ENCODE measurements at places on chromosomes 12 and 14.

DNA sequence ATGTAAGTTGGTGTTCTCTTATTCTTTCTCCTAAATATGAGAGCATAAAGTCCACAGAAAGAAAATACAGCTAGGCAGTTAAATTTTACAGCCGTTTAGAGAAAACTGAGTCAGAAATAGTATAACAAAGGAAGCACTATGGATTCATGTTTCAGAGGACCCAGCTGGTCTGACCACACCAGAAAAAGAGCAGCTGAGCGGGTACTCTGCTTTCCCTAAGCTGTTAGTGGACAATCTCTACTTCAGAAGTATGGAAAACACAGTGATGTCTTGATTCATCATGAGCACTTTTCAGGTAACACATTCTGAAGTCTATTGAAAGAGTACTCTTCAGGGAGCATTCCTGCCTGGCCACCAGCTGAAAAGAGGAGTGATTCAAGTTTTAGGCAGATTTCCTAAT, 12.4 kb downstream of the PPM1H start:
- no peak for DNase-seq

DNA sequence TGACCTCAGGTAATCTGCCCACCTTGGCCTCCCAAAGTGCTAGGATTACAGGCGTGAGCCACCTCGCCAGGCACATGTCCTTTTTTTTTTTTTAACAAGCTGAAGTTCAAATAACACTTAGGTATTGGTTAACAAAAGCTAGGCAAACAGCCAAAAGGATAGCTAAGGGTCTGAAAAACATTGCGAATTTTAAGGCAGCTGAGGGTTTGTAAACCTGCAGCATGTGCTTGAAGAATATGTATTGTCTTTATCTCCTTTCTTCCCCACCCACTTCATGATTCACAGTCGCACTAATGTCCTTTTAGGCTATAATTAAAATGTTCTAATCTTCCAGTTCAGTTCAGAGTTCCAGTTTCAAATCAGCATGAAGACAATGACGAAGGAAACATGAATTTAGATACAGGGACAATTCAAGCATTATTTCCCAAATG, 30.1 kb upstream of the CERS5 start:
- DNase-seq: no peak

DNA sequence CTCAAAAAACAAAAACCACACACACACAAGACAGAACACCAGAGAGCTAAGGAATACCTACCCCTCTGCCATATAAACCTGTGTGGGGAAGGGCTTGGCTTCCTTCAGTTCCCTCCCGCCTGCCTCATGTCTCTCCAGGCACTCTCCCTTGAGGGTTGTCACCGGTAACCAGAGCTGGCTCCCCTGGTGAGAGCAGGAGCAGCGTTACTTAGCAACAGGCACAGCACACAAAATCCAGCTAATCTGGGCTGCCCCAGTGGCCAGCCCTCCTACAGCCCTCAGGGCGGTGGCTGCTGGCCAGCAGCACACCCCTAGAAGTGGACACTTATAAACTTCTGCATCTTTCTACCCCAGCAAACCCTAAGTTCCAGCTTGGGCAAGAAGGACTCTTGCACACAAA, 21.6 kb upstream of the NR4A1 start:
- no peak for DNase-seq

GRCh38 chr12:31034372-31034771, 39.3 kb upstream of the DDX11 start:
- DNase-seq: no peak

- no peak for DNase-seq
Observed at GRCh38 chr12:78157199-78157598, 326.5 kb downstream of the NAV3 start.

DNA sequence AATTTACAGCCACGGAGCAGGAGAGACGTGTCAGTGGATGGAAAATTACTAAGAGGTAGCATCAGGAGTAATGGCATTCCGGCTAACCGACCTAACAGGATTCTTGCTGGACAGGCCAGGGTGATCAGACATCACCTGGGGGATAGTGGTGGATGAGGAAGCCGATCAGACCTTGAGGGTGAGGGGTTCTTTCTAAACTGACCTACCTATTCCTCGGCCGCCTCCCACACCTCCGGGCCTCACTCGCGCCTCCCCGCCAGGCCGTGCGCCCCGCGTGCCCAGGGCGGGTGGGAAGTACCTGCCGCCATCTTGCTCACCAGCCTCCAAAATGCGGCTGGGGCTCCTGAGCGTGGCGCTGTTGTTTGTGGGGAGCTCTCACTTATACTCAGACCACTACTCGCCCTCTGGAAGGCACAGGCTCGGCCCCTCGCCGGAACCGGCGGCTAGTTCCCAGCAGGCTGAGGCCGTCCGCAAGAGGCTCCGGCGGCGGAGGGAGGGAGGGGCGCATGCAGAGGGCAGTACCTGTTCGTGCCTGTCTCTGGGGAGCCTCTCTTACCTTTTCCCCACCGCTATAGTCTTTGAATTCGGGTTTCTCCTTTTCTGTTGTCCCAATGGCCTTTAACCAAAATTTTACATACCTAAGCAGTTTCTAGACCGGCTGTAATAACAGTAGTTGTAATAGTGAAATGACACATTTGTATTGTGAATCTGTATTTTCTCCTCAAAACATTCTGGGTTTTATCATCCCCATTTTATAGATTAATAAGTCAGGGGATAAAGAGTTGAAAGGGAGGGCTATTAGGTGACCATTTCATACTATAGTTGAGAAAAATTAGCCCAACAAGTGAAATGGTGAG, at the start of gene TMPRSS12:
TSS of gene TMPRSS12 (plus strand) at position 290 of the 857 bp plus-strand sequence. CDS start at position 329, 39 bp downstream.
- DNase-seq: no peak

- no peak for DNase-seq
Observed at GRCh38 chr14:31961896-31962295, 115.2 kb upstream of the ARHGAP5 start.

DNA sequence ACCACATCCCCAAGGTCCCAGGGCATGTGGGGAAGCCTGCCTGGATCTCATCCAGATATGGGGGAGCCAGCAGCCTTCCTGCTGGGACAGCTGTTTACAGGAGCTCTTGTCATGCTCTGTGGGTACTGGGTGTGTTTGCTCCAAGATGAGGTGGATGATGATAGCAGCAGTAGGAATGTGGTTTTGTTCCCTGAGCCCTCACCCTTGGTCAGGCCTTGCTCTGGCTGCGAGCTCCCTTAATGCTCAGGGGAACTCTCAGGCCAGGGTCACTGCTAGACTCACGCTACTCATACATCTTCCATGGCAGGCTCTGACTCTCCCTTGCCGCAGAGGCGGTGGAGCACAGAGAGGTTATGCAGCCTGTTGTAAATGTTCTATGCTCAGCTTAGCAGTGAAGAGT, 990.3 kb downstream of the AACS start:
- no peak for DNase-seq

- no peak for DNase-seq
Observed at GRCh38 chr14:74902941-74903705, 19.9 kb downstream of the RPS6KL1 start.

DNA sequence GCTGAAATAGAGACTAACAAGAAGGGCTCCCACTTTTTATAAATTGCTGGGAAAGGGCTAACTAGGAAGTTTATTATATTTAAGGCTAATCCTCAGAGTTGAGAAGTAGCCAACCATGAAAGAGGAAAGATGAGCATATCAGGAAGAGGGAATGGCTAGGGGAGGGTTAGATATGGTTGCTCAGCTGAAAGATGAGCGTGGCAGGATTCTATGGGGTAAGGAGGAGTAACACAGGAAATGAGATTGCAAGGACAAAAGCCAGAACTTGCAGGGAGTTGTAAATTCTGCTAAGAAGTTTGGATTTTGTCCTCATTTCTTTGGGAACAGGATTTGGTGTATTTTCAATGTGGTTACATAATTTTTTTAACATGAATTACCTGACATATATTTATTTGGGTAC, 127.4 kb upstream of the ATP2B1 start:
- no peak for DNase-seq

DNA sequence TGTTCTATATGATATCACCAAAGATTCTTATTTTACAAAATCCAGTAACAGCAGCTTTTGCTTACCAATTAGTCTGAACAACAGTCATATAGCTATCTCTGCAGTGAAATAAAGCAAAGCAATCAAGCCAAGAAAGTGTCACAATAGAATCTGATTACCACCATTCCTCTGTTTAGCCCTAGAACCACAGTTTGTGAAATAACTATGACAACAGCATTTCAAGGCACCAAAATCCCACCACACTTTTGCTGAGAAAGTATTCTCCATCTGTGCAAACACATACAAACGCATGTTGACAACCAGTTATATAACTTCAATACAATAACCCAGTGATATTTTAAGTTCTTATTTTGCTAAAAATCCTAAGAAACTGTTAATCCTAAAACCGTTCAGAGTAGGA, 7.4 kb downstream of the PPP1R13B start:
- DNase-seq: no peak

- no peak for DNase-seq
Observed at GRCh38 chr12:12323591-12323990, 26.5 kb downstream of the MANSC1 start.

GRCh38 chr14:65370801-65371248, 41.7 kb upstream of the FUT8 start:
- no peak for DNase-seq

DNA sequence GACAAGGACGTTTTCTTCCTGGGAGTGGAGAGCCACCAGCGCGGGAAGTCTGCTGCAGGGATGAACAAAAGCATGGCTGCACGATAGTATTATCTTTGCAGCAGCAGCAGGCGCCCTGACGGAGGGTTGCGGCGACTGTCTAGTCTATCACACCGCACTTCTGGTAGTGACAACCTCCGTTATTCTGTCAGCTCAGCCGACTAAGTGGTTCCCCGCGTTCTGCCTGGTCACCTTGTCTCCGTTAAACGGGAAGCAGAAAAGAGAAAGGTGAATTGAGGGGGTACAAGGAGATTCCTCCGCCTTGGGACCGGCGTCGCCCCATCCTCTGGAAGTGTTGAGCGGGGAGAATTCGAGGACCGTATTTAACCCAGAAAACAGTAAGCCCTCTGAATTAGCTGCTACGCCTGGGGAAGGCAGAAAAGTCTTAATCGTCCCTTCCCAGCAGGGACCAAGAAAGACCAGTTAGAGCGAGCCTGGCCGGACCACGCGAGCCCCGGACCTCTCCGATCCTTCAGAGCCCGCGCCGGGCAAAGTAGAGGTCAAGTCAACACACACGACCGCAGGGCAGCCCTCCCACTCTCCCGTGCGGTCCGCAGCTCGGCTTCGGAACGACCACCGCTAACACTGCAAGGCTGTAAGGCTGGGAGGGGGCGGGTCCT, 536 bp upstream of the DAAM1 start:
- DNase-seq: no peak

DNA sequence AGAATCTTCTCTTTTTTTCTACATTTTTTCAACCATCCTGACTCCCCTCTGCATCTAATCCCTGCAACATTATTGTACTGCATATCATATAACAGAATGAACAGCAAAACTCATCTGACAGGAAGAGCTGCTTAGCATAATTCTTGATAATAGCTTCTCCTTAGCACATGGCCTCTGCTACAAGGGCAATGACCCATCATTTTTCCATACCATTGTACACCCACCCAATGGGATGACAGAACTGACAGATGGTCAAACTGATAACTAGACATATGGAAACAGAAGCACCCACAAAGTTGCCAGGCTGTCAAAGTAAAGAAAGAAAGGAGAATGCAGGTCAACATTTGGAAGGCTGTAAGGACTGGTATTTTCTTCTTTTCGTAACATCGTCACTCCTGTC, 390.4 kb upstream of the USP15 start:
- no peak for DNase-seq

DNA sequence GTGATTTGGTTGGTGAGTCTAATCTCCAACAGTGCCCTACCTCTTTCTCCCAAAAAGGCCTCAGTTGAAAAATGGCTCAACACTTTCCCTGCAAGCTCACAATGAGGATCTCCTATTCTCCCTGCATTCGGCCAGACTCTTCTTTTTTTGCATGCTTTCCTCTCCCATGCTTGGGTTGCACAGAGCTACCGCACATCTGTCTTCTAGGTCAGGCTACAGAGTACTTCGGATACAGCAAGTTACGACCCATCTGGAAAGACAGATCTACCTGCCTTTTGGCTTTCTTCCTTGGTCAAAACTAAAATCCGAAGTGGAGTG, 305 bp upstream of the SLC16A7 start:
- DNase-seq: no peak

DNA sequence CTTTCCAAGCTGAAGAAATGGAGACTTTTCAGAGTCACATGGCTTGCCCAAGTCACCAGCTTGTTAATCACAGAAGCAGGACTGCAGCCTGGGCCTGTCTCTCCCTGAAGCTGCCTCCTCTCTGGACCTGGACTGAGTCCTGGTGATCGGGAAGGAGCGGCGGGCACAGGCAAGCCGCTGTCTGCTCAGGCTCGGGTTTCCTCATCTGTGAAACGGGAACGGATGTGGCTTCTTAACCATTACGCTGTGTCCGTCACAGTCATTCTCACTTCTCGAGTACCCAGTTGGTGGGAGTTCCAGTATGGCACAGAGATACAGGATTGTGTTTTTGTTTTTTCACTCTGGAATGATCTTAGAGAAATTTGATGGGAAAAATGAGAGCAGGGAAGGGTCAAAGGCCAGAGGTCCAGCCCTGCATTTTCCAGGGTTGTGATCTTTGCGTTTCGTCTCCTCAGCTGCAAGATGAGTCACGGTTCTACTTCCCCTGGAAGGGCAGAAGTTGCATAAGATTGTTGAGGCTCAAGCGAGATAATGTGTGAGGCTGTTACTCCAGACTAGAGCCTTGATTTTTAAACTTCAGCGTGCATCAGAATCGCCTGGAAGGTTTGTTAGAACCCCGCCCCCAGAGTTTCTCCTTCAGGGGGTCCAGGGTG, 7.6 kb upstream of the LRTM2 start:
- DNase-seq: no peak

Measured in naive thymus-derived CD4-positive, alpha-beta T cell (primary cell).